Fibroblast of upper back skin (primary cell): ENCODE measurements at places on chromosomes 6 and 20.

- peak; percentile 65 for DNase-seq
Observed at GRCh38 chr6:163392533-163392932, 22.0 kb upstream of the QKI start.

DNA sequence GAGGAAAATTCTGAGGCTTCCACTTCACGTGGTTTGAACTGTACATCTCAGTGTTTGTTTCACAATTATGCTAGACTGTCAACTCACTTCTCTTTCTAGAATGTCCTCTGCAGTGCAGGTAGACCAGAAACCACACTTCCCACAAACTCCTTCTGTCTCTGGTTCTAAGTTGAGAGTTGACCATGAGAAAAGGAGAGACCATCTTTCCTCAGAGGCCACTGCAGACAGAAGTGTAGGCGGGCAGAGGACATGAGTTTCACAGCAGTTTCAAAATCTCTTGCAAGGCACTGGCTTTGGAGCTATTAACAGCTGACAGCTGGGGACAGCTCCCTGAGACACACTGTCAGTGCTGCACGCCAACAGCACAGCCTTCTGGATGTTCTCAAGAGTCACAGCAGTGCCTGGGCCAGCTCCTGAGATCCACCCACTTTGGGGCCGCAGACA lies 55.4 kb upstream of the MOXD1 start:
- no peak for DNase-seq

DNA sequence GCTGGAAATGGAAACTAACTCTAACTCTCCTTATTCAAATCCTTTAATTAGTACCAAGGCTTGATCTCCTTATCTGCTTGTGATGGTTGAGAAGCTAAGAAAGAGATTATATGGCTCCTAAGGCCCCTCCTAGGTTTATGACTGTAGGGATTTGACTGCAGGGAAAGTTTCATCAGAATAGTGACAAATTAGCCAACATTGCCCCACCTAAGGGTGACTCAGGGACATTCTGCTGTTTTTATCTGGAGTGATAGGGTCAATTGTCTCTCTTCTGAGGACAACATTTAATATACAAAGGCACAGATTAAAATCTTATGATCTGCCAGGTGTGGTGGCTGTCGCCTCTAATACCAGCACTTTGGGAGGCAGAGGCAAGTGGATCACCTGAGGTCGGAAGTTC lies 138.1 kb upstream of the MARCKS start:
- DNase-seq, result no peak

DNA sequence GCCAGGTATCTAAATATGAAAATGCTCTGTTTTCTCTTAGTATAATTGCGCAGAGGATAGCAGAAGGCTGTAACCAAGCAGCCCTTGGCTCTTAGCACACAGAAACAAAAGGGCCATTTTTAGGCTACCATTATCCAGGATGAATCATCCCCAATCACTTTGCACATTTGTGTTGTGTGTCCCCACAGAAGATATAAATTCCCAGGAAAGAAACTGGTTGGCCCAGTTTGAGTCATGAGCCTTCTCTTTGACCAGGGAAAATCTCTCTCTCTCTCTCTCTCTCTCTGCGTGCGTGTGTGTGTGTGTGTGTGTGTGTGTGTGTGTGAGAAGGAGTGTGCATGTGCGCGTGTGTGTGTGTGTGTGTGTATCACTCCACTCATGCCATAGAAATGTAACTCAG lies 178.5 kb downstream of the FRK start:
- no peak for DNase-seq

DNA sequence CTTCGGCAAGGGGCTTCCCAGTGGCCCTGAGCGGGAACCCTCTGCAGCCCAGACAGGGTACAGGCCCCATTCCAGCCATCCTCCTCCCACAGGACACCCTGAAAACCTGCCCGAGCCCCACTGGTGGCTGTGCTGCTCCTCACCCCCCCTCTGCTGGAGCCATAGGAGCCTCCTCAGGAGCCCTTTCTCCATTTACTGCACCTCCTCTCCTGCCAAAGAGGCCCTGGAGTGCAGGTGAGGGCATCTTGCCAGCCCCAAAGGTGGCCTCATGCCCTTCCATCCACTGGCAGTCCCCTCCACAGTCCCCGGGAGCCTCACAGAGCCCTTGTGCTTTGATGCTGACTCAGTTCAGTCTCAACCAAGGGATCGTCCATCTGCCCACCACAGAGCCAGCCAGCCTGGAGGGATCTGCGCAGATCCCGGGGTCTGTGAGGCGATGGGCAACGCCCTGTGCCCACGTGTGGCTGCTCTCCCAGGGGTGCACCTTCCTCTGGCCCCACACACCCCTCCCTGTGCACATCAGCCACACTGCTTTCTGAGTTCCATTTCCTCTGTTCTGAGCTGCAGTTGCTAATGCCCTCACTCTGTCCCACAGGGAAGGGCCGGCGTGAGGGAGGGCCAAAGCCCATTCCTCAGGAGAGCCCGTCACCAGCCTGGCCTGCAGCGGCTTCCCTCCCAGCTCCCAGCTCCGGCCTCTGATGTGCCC lies 228.5 kb downstream of the DLL1 start:
- DNase-seq, result no peak

DNA sequence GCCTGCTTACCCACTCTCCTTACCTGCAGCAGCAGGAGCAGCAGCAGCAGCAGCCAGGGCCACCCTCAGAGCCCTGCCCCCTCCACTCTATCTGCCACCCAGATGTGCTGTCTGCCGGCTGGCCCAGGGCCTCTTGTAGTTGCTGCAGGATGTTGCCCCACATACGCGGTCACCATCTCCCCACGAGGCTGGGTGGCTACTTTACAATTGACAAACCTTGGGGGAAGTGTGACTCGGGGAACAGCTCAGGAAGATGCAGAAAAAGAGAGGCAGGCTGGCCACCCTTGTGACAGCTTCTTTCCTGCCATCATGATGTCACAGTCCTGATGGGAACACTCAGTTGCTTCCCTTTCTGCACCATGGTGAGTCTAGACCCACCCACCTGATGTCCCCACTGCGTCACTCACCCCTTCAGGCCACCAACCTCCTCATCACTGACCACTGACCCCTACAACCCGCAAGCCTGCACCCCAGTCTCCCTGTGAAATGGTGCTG lies 14.5 kb downstream of the TREM1 start:
- DNase-seq, result no peak

DNA sequence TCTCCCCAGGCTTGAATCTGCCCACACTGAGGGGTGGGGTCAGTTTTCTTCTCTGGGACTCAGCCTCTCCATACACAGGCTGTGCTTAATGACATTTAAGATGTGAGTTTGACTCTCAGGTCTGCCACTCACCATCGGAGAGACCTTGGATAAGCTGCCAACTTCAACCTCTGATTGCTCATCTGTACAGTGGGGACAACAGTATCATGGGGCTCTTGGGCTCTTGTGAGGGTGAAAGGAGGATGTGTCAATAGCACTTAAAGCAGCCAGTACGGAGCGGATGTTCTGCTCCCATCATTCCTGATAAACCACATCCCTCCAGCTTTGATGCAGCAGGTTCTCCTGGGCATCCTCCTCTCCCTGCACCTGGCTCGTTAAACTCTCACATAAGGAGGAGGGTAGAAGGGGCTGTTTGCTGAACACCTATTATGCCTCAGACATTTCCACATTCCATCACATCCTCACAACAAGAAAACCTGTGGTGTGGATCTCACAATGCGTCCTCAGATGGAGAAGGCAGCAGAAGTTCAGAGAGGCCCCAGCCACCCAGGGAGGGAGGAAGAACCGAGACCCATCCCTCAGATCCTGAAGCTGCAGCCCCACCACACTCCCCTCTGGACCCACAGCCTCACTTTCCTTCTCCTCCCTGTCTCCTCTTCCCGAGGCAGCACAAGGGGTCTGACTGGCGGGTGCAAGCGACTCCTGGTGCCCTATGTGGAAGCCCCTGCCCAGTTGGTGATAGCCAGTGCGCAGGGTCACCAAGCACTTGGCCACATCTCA lies 1.9 kb upstream of the PDYN start:
- DNase-seq, result no peak

DNA sequence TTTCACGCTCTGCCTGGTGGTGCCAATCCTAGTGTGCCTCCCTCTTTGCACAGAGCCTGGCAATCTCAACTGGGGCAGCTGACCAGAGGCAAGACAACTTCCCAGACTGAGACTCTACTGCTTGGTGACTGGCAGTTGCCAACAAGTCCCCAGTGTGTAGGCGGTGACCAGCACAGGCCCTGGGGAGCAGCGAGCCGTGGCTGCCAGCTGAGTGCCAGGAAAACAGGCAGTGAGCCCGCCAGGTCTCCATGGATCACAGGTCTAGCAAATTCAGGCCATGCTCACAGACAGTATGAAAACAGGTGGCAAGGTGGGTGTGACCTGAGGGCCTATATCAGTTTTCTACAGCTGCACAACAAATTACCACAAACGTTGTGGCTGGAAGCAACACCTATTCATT lies 289.9 kb downstream of the KIF16B start:
- DNase-seq, result no peak

DNA sequence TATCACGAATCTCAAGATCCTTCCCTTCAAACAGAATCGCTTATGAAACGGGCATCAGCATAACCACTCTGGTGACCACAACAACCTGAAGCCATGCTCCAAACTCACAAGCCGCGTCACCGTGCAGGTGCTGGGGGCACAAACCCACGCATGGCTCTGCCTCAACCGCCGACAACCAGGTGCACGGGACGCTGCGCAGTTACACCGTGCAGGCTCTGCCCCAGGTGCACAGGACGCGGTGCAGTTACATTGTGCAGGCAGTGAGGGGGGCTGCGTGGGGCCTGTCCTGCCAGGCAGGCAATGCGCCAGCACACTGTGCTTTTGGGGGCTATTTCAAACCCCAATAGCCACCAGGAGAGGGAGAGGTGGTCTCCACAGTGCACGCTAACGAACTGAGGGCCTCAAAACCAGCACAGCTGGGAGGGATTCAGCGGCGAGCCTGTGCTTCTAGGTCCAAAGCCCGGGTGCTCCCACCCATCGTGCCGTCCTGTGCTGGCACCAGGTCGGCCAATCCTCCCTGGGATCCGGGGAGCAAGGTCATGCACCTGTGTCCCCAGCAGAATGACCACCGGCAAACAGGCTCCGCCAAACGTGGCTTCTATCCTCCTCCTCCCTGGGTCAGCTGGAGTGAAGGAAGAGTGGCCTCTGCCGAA lies 35.8 kb downstream of the ZBTB46 start:
- DNase-seq, result no peak

- no peak for DNase-seq
Observed at GRCh38 chr6:5997420-5997987, 9.2 kb downstream of the NRN1 start.

- no peak for DNase-seq
Observed at GRCh38 chr6:167435209-167435728, 110.4 kb downstream of the TTLL2 start.

- no peak for DNase-seq
Observed at GRCh38 chr6:20234136-20234535, 21.9 kb upstream of the MBOAT1 start.

GRCh38 chr6:31493875-31494694 lies 3.9 kb upstream of the MICB start:
- peak; percentile 66 for DNase-seq

GRCh38 chr20:46261456-46262253 lies 46.6 kb downstream of the CDH22 start:
- DNase-seq, result no peak

GRCh38 chr20:1185790-1186334 lies 1.1 kb upstream of the TMEM74B start:
- peak; percentile 19 for DNase-seq

GRCh38 chr20:10466855-10467254 lies 31.8 kb downstream of the SLX4IP start:
- DNase-seq, result no peak

DNA sequence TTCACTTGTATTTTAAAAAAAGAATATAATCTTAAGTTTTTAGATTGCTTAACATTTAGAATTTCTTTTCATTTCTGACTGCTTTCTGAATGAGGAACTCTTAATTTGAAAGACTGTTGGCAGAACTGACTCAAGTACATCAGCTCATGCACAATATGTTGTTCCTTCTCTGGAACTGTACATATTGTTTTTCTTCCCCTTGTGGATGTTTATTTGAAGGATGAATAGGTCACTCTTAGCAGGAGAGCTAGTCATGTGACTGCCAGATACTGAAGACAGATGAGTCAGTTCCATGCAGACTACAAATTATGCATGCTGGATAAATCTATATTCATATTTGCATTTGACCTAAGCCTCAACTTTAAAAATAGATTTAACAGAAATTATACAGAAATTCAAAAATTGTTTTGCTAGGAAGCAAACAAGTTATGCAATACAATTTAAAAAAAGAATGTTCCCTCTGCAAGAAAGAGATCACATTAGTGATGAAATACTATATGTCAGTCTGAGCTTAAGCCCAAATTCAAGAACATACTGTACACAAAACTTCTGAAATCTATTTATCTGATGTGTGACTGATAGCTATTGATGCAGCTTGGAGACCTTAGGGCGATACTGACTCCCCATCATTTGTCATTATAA lies 1274.9 kb upstream of the GJE1 start:
- DNase-seq, result peak; percentile 89

DNA sequence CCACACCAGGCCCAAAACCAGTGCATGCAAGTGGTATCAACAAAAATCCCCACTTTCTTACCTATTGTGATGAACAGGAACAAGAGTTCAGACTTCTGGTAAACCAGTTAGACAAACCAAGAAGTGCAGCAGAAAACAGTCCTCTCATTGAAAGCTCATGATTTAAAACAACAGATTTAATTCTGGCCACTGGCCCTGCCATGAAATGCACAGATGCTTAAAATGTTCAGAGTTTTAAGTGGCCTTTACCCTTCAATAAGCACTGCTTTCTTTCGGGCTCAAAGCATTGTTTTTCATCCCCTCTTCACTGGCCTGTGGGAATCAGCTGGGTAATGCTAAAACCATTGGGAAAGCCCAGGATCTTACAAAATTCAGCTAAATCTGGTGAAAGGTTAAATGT lies 102.4 kb upstream of the ISM1 start:
- DNase-seq, result no peak

DNA sequence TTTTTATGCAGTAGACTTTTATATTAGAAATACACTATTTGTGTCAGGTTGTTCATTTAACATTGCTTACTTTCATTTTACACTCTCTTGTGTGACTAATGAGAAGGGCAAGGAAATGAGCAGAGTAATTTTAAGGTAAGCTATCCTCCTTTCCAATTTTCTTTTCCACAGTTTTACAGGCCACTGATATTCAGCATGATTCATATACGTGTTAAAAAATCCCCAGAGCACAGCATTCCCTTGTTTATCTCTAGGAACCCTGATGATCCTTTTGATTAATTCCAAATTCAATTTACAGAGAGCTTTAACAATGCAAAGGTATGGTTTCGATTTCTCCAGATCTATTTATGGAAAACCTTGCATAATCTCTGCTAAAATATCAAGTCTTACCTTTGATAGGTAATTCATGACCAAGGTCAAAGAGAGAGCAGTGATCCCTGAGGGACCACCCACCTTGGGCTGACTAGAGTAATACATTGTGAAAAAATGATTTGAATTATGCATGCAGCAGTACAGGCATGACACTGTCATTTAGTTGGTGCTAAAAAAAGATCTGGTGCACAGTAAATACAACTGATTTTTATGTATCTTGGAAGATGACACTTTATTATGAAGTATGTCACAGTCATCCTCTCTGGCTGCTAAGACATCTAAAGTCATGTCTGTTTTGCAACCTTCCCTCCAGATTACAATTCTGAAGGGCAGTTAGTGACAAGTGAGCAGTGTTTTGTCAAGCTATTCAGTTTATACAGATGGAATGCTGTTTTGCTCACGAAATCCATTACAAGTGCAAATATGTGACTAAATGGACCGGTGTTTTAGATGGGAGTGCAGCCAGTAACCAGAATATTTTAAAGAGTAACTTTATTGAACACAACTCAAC lies 736.6 kb downstream of the EPHA7 start:
- no peak for DNase-seq
